Stimulated activated CD4-positive, alpha-beta T cell treated with anti-CD3 and anti-CD28 coated beads, Interleukin-2, amount 100 ng/mL, for 4 hours (primary cell): ENCODE measurements at places on chromosomes 7 and 10.

- DNase-seq: no peak
These were observed 17.8 kb upstream of the GSAP start for GRCh38 chr7:77433901-77434300.

GRCh38 chr7:20284771-20285143 lies 45.9 kb upstream of the ITGB8 start:
- DNase-seq: no peak

DNA sequence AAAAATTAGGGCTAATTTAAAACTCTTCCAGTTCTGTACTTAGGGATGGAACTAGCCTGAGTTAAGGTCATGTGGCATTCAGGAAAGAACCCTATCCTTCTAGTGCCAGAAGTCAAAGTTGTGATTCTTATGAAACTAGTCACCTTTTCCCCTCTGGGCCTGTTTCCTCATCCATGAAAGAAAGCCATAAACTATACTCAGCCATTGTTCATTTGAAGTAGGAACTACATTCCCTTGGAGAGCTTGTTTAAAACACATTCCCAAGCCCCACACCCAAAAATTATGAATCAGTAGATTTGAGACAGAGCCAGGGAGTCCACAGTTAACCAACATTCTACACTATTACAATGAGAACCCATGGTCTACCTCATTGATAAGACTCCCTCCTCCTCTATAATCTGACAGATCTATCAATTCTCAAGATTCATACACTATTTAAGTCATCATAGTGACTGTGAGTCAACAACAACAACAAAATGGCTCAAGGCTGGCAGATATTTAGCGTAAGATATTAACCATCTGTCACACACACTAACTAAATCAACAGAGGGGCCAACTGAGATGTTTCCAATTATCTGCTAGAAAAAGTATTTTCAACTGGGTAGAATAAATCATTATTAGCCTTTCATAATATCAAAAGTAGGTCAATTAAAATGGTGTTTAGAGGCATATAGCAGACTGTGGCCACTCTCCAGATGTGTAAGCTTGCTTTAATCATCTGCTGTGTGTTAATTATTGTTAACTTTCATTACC lies 102.3 kb downstream of the SLC25A13 start:
- no peak for DNase-seq

DNA sequence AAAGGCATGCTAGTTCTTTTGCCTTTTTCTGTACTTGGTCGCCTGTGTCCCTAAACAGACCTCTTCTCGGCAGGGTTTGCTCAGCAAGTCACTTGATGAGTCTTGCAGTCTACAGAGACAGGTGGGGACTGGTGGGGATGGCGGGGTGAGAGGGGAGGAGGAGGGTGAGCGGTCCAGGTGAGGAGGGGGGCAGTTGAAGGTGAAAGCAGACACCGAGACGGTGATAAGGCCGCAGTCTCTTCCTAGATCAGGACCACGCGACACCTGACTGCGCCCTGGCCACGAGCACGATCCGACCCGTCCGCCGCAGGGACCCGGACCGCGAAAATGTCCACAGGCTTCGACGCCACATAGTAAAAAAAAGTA lies 566 bp downstream of the ASNS start:
- DNase-seq: peak; percentile 26

GRCh38 chr7:41816111-41816510 lies 113.2 kb upstream of the INHBA start:
- no peak for DNase-seq

- no peak for DNase-seq
These were observed 112.5 kb upstream of the ANLN start for GRCh38 chr7:36277249-36277542.

DNA sequence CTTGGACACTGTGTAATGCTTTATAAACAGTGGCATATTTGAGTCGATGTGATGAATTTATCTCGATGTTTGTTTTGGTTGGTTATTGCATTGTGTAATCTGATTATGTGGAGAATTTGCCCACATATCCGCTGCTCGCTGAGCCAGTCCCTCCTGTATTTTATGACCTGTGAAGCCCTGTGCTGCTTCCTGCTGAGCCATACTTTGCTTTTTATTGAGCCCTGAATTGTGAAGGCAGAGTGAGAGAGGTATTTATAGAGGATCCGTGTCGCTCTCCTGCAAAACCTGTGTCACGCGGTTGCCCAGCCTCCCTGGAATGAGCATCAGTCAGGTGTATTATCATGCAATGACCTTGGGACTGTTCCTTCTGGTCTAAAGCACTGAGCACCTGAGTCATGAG lies 253.7 kb downstream of the ARHGAP21 start:
- DNase-seq: no peak

- no peak for DNase-seq
These were observed 68.8 kb upstream of the GSDME start for GRCh38 chr7:24825931-24826661.

GRCh38 chr10:109067031-109067430 lies 856.3 kb downstream of the XPNPEP1 start:
- DNase-seq: no peak

- DNase-seq: no peak
These were observed 89.7 kb upstream of the FAM20C start for GRCh38 chr7:102721-103120.

- no peak for DNase-seq
These were observed 12.0 kb upstream of the SP8 start for GRCh38 chr7:20798694-20799121.

- no peak for DNase-seq
These were observed 7.1 kb downstream of the SPOCK2 start for GRCh38 chr10:72081210-72081609.

DNA sequence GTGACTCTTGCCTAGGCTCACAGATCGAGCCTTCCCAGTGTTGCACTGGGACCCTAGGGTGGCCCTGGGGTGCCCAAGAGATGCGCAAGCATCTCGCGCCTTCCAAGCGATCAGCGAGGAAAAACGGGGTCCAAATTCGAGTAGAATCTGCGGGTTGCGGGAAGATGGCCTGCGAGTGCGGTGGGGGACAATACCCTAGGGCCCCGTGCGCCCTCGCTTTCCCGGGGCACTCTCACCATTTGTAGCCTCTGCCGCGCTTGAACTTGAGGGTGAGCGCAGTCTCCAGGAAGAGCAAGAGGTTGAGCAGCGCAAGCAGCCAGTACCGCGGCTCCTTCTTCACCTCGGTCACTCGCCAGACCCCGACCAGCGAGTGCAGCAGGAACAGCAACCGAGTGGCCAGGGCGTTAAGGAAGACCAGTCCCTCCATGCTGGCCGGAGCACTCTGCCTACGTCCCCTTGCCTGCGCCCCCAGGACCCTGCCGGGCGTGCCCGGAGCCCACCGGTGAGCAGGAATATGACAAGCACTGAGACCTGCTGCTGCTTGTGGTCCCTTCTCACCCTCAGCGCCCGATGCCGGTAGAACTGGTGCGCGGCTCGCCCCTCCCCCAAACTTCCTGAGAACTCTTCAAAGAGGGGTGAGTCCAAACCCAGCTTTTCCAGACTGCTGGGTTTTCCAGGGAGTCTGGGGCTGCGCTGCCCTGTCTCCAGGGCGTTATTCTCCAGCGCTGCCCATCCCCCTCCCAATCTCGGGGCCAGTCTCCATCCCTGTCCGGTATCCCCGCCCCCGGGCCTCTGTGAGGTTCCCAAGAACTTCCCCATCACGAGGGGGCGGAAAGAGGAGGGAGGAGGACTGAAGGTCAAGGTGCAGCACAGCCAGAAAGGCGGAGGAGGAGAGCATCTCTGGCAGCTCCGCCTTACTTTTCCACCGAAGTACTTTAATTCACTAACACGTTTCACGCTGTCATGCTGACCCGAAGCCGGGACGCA lies at the start of gene TMEM26:
TMEM26 (minus strand) TSS at position 727 of the 987 bp plus-strand sequence; CDS start at position 427, 300 bp downstream.
- no peak for DNase-seq

DNA sequence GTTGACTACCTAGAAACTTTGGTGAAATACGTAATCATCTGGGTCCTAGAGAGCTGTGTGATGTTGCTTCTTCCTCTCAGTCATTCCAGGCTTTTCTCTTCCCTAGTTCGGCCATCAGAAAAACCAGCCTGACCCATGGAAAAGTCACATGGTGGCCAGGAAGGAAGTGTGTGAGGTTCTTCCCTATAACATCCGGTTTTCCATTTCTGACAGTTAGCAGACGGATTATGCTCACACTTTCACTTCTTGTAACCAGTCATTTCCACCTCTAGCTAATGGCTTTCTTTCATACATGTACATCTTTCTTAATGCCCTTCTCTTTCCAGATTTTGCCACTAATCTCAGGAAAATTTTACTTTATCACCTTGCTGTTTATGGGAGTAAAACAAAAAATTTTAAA lies 110.0 kb upstream of the GLCCI1 start:
- no peak for DNase-seq

DNA sequence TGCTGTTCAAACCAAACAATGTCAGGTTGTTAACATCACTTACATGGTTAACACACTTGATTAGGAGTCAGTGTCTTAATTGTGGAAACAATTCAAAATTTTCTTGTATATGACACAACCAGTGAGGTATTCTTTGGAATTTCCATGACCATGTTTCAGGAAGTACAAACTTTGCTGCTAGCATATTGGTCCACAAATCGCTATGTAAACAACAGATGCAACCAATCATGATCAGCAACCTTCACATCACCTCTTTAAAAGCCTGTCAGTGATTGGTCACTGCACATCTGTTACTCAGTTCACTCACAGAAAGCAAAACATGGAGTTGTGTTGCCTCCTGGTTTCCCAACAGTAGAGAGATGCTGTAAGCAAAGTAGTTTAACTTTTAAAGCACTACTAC lies 108.9 kb upstream of the FAM3C start:
- DNase-seq: no peak

- DNase-seq: no peak
These were observed 480.5 kb downstream of the PHTF2 start for GRCh38 chr7:78279032-78279431.

GRCh38 chr10:1243486-1244234 lies 187.5 kb downstream of the WDR37 start:
- no peak for DNase-seq

GRCh38 chr10:128896963-128897362 lies 570.1 kb upstream of the MGMT start:
- no peak for DNase-seq

GRCh38 chr7:24192691-24193090 lies 91.3 kb upstream of the NPY start:
- no peak for DNase-seq

DNA sequence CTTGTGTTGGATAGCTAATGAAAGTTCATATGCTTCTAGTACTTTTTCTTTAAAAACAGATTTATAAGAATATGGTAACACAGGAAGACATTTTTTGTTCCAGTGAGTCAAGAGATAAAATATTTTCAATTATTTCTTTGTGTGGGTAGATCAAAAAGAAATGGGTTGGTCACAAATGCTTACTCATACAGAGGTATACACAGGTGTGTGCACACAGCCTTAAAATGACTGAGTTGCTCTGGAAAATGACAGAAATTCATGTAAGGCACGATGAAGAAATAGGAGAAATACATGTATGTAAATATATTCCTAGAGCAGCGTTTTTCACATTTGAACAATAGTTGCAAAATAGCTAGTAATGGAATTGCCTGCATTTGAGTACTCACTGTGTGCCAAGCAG lies 66.0 kb downstream of the ST7 start:
- no peak for DNase-seq

DNA sequence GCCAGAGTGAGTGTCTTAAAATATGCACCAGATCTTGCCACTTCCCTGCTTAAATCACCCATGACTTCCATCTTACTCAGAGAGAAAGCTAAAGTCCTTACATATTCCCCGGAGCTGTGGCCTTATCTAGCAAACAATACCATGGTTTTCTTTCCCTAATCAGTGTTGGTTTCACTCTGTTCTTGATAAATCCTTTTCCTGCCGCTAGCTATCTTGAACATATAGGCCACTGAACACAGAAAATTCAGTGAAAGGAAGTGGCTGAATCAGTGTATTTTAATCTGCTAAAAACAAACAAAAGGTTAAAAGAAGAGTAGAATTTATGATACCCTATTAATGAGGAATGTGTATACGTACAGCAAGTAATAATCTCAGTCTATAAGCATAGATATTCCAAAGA lies 42.0 kb upstream of the JAZF1 start:
- DNase-seq: no peak

GRCh38 chr10:46558392-46559185 lies 2.1 kb upstream of the GPRIN2 start:
- no peak for DNase-seq

- no peak for DNase-seq
These were observed 1194.7 kb downstream of the CNTNAP2 start for GRCh38 chr7:147311336-147311735.

- DNase-seq: no peak
These were observed 89.8 kb upstream of the LRRTM3 start for GRCh38 chr10:66836057-66836456.

DNA sequence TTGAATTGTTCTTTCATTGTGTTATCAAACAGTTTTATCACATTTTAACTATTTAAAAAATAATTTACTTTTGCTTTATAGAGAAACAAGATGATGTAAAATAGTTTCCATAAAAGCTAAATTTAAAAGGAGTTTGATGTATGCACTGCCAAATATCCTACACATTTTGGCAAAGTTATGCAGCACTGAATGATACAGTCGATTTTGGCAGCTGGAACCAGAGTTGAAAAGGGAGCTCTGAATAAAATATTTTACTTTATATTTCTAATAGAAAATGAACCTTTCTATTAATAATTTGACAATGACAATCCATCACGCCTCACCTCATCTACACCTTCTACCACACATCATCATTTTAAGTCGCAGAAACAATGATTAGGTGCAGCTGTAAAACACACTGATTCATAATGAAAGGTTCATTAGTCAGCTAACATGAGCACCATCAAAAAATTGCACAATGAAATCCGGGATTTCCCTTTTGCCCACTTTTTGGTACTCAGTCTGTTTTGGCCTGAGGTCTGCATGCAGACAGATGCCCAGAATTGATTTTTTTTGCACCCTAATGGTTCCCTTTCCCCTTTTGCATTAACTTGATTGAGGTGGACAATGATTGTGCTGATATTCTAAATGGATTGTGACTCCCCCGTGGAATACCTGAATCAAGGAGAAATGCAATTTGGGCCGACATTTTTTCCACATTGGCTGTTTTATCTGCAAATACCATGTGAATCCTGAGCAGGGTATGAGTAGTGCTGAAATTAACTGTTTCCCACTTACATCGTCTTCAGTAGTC lies 105.8 kb downstream of the THSD7A start:
- DNase-seq: no peak

GRCh38 chr7:4641667-4642467 lies 40.2 kb upstream of the FOXK1 start:
- peak; percentile 94 for DNase-seq

DNA sequence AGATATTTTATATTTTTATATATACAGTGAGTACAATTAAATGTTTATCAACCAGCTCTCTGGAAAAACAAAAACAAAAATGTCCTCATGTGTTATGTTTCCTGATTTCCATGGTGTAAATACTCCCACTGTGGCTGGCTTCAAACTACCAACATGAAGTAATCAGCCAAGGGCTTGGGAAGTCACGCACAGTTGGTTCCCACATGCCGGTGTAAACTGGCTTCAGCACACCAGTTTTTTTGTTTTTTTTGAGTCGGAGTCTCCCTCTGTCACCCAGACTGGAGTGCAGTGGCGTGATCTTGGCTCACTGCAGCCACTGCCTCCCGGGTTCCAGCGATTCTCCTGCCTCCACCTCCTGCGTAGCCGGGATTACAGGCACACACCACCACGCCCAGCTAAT lies 11.8 kb downstream of the OSBPL3 start:
- no peak for DNase-seq
